ENCODE measurements at places on chromosomes 1 and 21. TPM values are rescaled to one million over a fixed set of nuclear protein-coding genes. Genes with fewer than 3 reads are reported as not detected.

OR10Z1 gene
- total RNA-seq, result not detected

LCA5L gene
- total RNA-seq, result 1.9 TPM

HSPA6 gene
- 1.0 TPM for total RNA-seq

LRP8 gene
- total RNA-seq, result 16.5 TPM

PADI1 gene
- total RNA-seq, result 35.5 TPM

SPRR2D gene
- not detected for total RNA-seq

TP73 gene
- 1.6 TPM for total RNA-seq

NTMT2 gene
- total RNA-seq, result not detected

GABPB2 gene
- 13.6 TPM for total RNA-seq

LRRIQ3 gene
- 1.4 TPM for total RNA-seq

CLDN17 gene
- not detected for total RNA-seq

DENND2C gene
- 8.8 TPM for total RNA-seq

HCN3 gene
- 9.5 TPM for total RNA-seq

TCEA3 gene
- 9.2 TPM for total RNA-seq

- H3K27ac ChIP-seq, result no peak overlapping the region
- H3K4me3 ChIP-seq, result no peak overlapping the region
- peaks cover 13% of the 10 kb centered on the region for H3K4me1 ChIP-seq
- H3K27me3 ChIP-seq, result no peaks in the 10 kb centered on the region
Observed at GRCh38 chr1:25450891-25451290, 20.2 kb downstream of the MACO1 start.

DNA sequence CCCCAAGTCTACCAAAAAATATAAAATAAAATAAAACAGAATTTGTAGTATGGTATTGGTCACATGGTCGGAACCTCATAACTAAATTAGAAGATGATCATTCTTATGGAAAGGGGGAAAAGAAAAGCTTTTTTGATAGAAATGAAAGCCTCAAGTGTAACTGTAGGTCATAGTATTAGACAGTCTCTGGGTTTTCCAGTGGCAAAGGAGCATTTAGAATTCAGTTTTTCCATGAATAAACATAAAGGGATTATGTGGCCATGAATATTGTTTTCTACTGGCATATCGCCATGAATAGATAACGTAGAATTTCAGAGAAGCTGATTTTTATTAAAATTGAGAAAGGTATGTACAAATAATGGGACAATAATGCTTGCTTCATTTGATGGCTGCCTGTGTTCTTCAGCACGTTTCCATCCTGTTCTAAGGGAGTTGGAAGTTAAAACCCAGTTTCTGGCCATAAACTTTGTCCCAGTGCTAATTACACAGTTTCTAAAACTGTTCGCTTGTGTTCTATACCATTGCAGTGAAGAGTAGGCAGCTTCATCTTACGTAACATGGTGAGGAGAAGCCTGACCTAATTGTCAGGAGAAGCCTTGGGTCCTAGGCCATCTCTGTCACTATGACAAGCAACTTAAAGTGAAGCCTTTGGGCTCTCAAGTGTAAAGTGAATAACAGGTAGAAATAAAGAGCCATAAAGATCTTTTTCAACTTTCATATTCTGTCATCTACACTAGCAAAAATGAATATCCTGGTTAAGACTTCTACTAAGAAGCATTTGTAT lies 70.5 kb upstream of the PGD start:
- peaks cover 23% of the 10 kb centered on the region for H3K36me3 ChIP-seq
- no peak for DNase-seq
- H3K27me3 ChIP-seq, result no peaks in the 10 kb centered on the region
- H3K4me3 ChIP-seq, result no peak overlapping the region
- no peaks in the 10 kb centered on the region for H3K4me1 ChIP-seq

DNA sequence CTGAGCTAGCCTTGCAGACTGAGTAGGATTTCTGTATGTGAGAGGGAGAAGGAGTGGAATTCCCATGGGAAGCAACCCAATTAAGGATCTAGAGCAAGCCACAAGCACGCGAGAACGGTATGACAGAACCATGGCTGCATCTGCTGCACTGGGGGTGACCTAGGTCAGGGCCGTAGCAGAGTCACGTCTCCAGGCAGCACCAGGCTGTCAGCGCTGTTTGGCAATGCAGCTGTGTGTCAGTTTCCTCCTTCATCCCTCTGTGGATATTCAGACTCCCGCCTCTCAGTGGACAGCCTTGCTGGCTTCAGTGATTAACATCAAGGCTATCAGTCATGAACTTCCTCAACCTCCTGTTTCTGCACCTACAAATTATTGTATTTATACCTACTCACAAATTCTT lies 118.1 kb upstream of the PPP2R5A start:
- no peak overlapping the region for H3K27ac ChIP-seq
- no peak for DNase-seq
- peaks cover 8% of the 10 kb centered on the region for H3K4me1 ChIP-seq
- H3K36me3 ChIP-seq, result no peaks in the 10 kb centered on the region

- H3K4me3 ChIP-seq, result no peak overlapping the region
- no peaks in the 10 kb centered on the region for H3K4me1 ChIP-seq
- H3K27me3 ChIP-seq, result no peaks in the 10 kb centered on the region
- no peak for DNase-seq
- H3K27ac ChIP-seq, result no peak overlapping the region
Observed at GRCh38 chr1:79517470-79518224, 511.1 kb upstream of the ADGRL4 start.

GRCh38 chr21:32727687-32728455 lies at the start of gene SYNJ1:
SYNJ1 (minus strand) TSS chr21:32728013; CDS start chr21:32726895, 1,118 bp downstream.
- peaks cover 8% of the 10 kb centered on the region for H3K4me1 ChIP-seq
- H3K4me3 ChIP-seq, result peak within 1 kb of the TSS; percentile 99
- H3K27me3 ChIP-seq, result no peaks in the 10 kb centered on the region
- peak; percentile 95 for DNase-seq
- H3K27ac ChIP-seq, result peak within 1 kb of the TSS; percentile 97

DNA sequence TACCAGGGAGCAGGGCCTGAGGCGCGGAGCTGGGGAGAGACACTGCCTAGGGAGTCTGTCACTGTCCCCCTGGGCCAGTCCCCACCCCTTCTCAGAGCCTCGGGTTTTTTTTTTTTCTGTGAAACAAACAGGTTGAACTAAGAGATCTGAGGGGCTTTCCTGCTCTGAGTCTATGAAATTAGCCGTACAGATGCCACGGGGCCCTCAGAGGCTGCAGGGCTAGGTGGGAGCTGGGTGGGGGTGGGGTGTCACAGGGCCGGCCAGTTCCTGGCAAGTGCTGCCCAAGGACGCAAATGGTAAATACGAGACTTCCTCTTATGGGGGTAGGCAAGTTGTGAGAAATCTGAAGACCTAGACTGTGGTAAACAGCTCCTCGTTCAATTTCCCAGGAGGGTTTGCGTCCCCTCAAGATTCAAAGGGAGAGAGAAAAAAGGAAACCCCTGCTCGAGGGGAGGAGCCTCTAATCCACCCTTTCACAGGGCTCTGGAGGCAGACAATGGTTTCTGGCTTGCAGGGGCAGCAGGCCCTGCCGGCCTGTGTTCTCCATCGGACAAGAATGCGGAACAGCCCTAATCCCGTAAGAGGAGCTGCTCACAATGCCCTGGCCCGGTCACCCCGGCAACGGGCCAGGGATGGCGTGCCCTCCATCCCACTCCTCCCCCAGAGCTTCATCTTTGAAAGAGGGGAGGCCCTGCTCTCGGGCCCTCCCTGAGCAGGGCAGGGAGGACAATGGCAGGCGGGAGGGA lies 7.8 kb downstream of the NUAK2 start:
- DNase-seq, result peak; percentile 77
- H3K4me3 ChIP-seq, result peak overlapping the region; percentile 83
- H3K27ac ChIP-seq, result peak overlapping the region; percentile 93
- peaks cover 42% of the 10 kb centered on the region for H3K4me1 ChIP-seq
- no peaks in the 10 kb centered on the region for H3K27me3 ChIP-seq

DNA sequence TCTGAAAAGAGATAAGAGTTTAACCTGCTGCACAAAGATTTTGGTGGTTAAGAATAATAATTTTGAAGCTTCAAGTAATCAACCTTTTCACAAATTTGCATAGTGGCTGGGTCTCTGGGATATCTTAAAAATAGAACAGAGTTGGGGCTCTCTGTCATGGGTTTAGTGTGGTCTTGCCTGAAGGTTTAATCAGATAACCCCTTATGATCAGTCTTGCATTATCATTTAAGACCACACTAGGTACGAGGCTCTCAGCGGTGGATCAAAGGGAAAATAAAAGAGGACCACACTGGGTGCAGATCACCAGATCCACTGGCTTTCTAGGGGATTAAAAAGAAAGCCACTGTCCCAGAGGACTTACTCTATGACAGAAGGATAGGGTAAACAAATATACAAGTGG lies 19.5 kb downstream of the LRRC8C start:
- no peaks in the 10 kb centered on the region for H3K4me1 ChIP-seq
- DNase-seq, result no peak
- no peak overlapping the region for H3K4me3 ChIP-seq

GRCh38 chr1:158506369-158506987 lies 34.5 kb downstream of the OR10R2 start:
- no peaks in the 10 kb centered on the region for H3K36me3 ChIP-seq
- no peak overlapping the region for H3K27ac ChIP-seq
- H3K4me1 ChIP-seq, result no peaks in the 10 kb centered on the region
- H3K27me3 ChIP-seq, result peaks cover 8% of the 10 kb centered on the region
- no peak for DNase-seq
- H3K4me3 ChIP-seq, result no peak overlapping the region

- H3K4me3 ChIP-seq, result no peak overlapping the region
- H3K4me1 ChIP-seq, result no peaks in the 10 kb centered on the region
- H3K27me3 ChIP-seq, result no peaks in the 10 kb centered on the region
- no peak overlapping the region for H3K27ac ChIP-seq
- no peak for DNase-seq
Observed at GRCh38 chr1:150420560-150421265, 56.8 kb downstream of the RPRD2 start.

GRCh38 chr1:25599969-25600610 lies 16.5 kb upstream of the MAN1C1 start:
- H3K4me3 ChIP-seq, result no peak overlapping the region
- no peaks in the 10 kb centered on the region for H3K4me1 ChIP-seq
- H3K36me3 ChIP-seq, result no peaks in the 10 kb centered on the region
- DNase-seq, result no peak
- peaks cover 7% of the 10 kb centered on the region for H3K27me3 ChIP-seq
- H3K27ac ChIP-seq, result no peak overlapping the region

- H3K4me3 ChIP-seq, result no peak overlapping the region
- H3K27ac ChIP-seq, result no peak overlapping the region
- H3K27me3 ChIP-seq, result no peaks in the 10 kb centered on the region
- no peaks in the 10 kb centered on the region for H3K4me1 ChIP-seq
Observed at GRCh38 chr1:45033356-45033755, 21.3 kb downstream of the UROD start.

- H3K36me3 ChIP-seq, result no peaks in the 10 kb centered on the region
- H3K4me3 ChIP-seq, result no peak overlapping the region
- DNase-seq, result no peak
- H3K4me1 ChIP-seq, result peaks cover 12% of the 10 kb centered on the region
- H3K27me3 ChIP-seq, result no peaks in the 10 kb centered on the region
Observed at GRCh38 chr1:169024800-169025271, 81.7 kb upstream of the ATP1B1 start.

DNA sequence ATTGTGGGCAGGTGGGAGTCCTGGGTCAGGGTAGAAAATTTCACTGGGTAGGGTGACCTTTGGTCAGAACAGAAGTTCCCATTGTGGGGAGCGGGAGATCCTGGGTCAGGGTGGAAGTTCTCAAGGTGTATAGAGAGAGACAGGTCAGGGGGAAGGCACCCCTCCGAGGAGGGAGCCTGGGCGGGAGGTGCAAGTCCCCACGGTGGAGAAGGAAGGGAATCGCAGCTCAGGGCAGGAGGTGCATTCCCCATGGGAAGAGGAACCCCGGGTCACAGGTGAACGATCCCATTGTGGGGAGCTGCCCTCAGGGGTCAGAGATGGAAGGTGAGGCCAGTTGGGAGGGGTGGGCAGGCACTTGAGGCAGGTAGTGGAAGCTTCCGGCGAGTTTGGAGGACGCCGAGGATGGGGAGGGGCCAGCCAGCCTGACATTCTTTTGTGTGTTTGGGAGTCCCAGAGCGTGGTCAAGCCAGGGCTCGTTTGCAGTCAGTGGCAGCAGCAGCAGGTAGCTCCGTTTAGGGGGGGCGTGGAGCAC lies 637 bp downstream of the LYPLA2 start:
- peaks cover 11% of the 10 kb centered on the region for H3K36me3 ChIP-seq
- H3K27ac ChIP-seq, result peak overlapping the region; percentile 94
- H3K4me3 ChIP-seq, result peak overlapping the region; percentile 99
- no peaks in the 10 kb centered on the region for H3K27me3 ChIP-seq
- no peak for DNase-seq
- peaks cover 6% of the 10 kb centered on the region for H3K4me1 ChIP-seq

- no peak overlapping the region for H3K27ac ChIP-seq
- peaks cover 19% of the 10 kb centered on the region for H3K36me3 ChIP-seq
- no peak for DNase-seq
- no peaks in the 10 kb centered on the region for H3K4me1 ChIP-seq
- H3K27me3 ChIP-seq, result no peaks in the 10 kb centered on the region
Observed at GRCh38 chr1:50787266-50787665, 172.8 kb downstream of the FAF1 start.

DNA sequence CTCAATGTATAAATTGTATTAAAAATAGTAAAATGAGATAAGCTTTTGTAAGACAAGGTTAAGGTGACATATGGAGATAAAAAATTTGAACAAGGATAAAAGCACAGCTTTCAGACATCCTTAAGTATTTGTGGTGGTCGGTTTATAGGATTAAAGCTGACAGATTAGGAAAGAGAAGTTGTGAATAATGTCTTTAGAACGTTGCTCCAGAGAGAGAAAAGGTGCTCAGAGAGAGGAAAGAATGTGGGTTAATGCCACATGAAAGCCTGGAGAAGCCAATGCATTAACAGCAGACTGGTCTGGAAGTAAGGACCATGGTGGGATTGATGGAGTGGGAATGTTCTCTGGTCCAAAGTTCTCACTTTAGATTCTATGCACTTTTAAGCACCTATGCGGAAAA lies 44.8 kb downstream of the ATP6V1G3 start:
- H3K27me3 ChIP-seq, result no peaks in the 10 kb centered on the region
- H3K4me3 ChIP-seq, result no peak overlapping the region
- no peak for DNase-seq
- H3K4me1 ChIP-seq, result peaks cover 3% of the 10 kb centered on the region

DNA sequence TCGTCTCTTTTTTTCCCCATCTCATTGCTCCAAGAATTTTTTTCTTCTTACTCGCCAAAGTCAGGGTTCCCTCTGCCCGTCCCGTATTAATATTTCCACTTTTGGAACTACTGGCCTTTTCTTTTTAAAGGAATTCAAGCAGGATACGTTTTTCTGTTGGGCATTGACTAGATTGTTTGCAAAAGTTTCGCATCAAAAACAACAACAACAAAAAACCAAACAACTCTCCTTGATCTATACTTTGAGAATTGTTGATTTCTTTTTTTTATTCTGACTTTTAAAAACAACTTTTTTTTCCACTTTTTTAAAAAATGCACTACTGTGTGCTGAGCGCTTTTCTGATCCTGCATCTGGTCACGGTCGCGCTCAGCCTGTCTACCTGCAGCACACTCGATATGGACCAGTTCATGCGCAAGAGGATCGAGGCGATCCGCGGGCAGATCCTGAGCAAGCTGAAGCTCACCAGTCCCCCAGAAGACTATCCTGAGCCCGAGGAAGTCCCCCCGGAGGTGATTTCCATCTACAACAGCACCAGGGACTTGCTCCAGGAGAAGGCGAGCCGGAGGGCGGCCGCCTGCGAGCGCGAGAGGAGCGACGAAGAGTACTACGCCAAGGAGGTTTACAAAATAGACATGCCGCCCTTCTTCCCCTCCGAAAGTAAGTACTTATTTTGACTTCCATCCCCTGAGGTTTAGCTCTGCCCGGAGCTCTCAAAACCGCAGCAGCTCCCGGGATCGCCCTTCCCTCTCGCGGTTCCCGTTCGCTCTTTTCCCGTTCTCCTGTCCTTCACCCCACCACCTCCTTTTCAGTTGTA lies 1.5 kb downstream of the TGFB2 start:
- H3K4me1 ChIP-seq, result peaks cover 19% of the 10 kb centered on the region
- peak overlapping the region; percentile 85 for H3K27ac ChIP-seq
- H3K36me3 ChIP-seq, result peaks cover 16% of the 10 kb centered on the region
- no peak overlapping the region for H3K4me3 ChIP-seq
- no peak for DNase-seq
- H3K27me3 ChIP-seq, result peaks cover 42% of the 10 kb centered on the region
